ENCODE measurements at places on chromosomes 6 and 20.

GRCh38 chr6:101110814-101111213 is 229.7 kb upstream of the ASCC3 start:
- DNase-seq: no peak

DNA sequence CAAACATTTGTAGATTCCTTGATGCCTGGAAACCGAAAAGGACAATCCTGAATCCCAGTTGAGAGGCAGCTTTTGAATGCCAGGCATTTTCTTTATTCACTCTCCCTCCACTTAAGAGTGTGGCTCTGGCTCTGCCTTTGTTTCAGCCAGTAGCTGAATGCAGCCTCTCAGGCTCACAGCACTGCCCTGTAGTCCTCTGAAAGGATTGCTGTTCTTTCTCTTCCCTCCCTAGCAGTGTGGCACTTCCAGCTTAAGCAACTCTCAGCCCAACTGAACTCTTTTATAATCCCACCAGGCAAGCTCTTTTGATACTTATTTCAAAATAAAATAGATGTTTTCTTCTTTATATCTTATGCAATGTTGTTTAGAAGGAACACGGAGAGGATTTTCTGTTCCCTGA is 415.6 kb downstream of the GJA1 start:
- no peak for DNase-seq

DNA sequence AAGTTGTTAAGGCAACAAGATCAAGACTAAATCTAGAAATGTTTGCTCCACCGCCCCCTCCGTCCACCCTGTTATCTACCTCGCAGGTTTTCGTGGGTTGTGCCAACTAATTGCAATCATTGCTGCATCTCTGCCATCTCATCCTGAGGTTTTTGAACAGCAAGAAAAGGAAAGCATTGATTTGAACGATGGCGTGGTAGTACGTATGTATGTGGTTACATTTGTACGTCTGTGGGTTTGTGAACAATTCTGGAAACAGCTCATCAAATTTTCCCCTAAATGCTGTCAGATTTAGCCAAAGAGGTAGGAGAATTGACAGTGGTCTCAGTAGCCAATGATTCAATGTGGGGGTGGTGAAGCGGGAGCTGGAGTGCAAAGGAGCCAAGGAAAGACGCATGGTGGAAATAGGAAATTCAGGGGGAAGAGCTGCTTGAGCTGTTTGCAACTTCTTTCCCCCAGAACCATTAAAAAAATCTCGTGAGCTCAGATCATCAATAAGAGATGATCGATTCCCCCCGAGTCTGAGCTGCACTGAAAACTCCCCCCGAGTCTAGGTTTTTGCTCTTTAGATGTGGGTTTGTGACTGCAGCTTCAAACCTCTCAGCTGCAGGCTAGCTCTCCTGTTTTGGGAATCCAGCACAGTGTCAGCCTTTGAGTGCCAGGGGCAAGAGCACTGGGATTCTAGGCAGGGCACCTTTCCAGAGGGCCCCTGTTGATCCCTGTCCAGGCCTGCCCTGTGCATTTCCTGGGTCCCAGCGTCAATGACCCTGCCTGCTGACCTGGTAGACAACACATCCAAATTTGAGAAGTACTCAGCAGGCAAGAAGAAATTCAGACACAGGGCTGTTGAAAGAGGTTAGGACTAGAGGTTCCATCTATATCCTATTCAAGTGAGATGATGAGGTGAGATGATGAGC is 72.6 kb upstream of the LY86 start:
- peak; percentile 36 for DNase-seq

DNA sequence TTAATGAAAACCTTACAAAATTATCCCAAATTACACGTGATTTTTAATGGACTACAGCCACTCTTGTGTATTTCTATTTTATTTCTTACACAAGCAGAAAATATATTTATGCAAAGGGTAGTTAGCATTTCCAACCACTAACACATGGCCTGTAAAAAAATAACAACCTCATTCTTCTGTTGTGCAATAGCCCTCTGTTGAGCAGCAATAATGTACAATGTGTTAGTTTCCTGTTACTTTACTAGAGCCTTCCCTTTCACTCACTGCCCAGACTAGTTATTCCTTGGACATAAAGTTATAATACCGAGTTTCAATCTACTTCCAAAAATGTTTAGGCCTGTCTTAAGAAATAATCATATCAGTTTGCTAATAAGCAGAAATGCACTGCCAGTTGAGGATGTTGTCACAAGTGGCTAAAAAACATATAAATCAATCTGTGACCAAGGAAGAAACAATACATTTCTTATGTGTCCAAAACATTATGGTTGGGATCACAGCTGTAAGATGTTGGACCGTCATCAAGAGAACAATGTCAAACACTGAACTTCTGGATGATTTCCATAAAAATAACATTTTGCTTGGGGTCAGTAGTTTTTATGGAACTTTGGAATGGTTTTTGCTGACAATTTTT is 73.6 kb upstream of the RNF146 start:
- no peak for DNase-seq

Data from GM20000 (cell line).